ENCODE measurements at places on chromosomes 3 and 15.

- DNase-seq, result no peak
These were observed 84.6 kb upstream of the PFN2 start for GRCh38 chr3:150055332-150055731.

DNA sequence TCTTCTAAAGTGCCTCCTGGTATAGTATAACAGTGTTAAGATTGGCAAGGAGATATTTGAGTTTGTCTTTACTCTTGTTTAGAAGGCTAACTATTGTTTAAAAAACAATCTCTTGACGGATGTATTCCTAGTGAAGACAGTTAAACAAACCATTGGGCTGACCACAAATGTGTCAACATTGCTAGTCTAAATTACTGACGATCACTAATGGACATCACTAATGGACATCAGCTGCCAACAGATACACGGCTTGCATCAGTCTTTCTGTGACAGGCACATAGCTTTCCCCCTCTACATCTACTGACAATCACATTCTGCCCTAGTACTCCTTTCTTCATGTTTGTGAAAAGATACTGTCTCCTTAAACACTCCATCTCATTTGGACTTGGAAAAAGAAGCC, 57.1 kb upstream of the ETV5 start:
- DNase-seq, result no peak

DNA sequence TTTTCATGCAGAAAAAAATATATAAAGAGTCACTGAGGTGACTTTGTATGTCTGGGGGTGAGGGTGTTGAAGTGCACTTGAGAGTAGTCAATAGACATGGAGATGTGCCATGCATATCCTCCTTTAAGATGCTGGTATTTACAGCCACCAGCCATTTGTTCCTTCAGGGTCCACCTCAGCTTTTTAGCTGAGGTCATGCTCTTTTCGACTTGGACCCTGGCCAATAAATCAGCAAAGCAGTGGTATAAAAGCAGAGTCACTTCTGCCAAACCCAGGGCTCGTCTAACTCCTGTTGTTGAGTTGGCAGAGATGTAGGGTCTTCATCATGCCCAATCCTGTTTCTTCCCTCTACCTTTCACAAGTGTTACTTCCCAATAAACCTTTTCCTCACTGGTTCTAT, 75.1 kb upstream of the OSTN start:
- DNase-seq, result no peak

DNA sequence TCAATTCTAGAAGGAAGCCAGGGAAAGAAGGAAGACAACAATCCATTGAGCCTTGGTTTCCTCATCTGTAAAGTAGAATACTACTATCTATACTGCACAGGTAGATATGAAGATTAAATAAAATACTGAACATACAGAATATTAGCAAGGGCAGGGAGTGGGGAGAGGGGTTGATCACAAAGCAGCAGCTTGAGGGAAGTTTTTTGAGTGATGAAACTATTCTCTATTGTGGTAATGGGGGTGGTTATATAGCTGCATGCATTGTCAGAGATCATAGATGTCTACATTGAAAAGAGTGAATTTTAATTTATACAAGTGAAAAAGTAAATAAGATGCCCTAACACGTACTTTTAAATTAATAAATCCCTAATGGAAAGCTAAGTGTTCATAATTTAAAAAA, 242.6 kb upstream of the LRTM1 start:
- no peak for DNase-seq

DNA sequence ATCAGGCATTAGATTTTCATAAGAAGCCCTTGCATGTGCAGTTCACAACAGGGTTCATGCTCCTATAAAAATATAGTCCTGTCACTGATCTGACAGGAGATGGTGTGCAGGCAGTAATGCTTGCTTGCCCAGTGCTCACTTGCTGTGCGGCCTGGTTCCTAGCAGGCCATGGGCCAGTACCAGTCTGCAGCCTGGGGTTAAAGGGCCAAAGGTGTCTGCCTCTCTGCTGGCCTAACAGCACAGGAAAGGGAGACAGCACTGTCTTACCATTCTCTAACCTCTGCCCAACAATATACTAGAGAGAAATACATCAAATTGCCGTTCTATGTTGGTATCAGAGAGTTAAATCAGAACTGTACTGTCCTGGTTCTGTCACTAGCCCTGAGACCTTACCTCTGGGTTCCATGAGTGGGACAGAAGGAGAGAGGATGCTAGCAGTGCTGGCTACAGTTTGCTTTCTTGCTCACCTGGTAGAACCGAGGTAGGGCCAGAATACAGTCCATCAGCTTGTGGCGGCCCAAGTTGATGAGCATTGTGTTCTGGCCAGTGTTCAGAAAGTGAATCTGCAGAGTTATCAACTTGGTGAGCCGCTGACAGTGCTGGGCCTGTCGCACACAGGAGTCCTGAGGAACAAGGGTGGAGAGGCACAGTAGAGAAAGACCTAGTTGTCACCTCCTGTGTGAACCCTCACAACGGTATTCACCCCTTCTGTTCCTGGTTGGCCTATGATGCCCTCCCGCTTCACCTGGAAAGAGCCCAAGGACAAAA, 28.6 kb downstream of the EIF3J start:
- no peak for DNase-seq

DNA sequence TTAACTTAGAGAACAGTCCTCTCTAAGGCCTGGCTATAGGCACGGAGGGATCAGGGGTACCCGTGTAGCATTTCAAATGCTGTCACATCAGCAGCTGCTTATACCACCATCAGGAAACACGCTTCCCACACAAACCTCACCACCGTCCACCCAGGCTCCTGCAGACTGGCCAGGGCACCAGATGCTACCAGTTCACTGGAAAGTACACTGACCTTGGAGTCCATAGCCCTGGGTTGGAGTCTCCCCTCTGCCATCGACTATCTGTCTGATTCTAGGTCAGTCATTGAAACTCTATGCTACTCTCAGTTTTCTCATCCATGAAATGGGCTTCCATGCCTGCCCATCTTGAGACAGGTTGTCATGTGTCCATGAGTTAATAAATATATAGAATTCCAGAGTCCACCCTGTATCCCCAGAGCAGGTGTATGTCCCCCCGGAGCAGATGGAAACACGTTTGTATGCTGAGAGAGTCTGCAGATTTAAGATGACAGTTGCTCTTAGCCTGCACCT, 156.0 kb upstream of the SMAD3 start:
- DNase-seq, result no peak

GRCh38 chr15:64095795-64096667, at the start of gene SNX1:
Gene SNX1, plus strand, starts transcription at chr15:64095982. Its CDS starts 32 bp downstream, at chr15:64096014.
- peak; percentile 98 for DNase-seq

DNA sequence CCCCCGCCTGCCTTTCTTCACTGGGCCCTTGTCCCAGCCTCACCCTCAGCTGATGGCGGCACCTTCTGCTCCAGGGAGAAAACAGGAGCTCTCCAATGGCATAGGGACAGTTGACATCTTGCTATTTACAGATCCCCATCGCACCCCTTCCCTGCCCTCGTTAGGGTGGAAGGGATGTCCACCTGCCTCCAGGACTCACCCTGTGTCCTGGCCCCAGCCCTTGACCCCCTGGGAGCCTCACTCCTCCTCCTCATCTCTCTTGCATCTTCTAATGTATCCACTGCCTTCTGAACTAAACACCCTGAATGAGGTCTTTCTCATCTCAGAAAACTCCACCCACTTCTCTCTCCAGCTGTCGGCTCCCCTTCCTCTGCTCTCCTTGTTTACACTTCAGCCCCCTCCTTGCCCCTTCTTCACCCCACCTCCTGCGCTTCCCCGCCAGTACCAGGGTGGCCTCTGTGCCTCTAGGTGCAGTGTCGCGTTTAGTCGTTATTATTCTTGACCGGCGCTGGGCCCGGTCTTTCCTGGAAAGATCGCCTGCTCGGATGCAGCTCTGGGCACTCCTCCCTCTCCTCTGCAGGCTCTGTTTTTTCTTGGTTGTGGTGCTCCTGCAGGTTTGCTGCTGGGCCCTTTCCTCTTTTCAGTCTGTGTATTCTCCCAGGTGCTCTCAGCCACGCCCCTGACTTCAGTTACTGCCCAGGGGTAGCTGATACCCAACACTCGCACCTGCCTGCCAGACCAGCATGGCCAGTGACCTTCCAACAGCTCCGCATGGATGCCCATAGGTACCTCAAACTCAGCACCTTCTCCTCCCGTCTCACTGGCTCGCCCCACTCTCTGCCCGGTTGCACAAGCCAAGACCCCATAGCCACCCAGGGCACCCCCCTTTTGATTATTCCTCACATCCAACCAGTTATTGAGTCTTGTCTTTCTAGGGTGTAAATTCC, 42.9 kb downstream of the PML start:
- no peak for DNase-seq

DNA sequence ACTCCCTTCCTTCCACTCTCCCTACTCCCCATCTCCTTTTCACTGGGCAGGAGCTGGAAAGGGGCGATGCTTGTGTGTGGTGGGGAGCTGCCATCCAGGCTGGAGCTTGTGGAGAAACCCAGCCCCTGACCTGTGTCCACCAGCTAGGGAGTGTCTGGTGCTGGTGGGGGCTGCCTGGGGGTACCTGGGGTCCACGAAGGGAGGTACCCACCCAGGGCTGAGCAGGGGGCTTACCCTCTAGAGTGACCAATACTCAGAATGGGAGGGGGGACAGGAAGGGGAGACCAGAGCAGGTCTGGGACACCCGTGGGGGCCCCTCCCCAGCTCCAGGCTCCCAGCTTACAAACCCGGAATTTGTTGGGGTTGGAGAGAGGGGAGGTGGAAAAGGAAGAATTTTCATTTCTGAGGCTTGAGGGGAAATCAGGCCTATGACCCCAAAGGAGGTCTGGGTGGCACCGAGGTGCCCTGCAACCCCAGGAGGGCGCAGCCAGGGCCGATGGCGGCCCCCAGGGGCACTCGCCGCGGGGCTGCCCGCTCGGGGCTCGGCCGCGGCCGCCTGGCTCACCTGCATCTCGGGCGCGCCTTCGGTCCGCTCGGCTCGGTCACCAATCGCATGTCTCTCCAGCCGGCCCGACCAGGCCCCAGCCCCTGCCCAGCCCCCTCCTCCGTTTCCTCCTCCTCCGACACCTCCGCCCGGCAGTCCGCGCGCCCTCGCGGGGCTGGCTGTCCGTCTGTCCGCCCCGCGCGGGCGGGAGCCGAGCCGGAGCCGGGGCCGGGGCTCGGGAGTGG, 773 bp downstream of the LINGO1 start:
- DNase-seq, result no peak

DNA sequence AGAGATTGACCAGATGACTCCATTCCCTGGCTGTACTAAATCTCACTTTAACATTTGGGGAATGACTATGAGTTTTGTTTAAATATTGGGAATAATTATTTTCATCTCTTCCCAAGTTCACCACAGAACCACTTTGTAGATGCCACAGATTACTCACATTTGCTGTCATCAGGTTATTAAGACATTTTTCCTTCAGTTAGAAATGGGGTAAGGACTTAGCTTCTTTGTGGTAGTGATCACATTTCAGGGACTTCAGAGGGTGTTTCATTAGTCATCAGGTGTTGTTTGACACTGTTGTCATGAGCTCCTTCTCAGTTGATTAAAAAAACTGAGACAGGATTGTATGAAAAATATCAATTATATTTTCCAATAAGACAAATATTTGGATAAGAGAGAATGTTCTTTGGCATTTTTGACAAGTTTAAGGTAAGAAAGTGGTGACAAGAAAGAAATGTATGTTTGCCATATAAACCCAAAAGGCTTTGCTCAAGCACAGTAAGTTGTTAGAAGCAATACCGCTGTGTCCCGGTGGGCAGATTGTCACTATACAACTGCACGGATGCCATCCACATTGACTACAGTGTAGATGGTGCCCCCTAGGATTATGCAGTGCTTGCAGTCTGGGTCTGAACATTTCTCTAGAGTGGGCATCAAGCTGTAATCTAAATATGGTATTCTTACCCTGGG, 22.3 kb downstream of the FBXL2 start:
- DNase-seq, result no peak

DNA sequence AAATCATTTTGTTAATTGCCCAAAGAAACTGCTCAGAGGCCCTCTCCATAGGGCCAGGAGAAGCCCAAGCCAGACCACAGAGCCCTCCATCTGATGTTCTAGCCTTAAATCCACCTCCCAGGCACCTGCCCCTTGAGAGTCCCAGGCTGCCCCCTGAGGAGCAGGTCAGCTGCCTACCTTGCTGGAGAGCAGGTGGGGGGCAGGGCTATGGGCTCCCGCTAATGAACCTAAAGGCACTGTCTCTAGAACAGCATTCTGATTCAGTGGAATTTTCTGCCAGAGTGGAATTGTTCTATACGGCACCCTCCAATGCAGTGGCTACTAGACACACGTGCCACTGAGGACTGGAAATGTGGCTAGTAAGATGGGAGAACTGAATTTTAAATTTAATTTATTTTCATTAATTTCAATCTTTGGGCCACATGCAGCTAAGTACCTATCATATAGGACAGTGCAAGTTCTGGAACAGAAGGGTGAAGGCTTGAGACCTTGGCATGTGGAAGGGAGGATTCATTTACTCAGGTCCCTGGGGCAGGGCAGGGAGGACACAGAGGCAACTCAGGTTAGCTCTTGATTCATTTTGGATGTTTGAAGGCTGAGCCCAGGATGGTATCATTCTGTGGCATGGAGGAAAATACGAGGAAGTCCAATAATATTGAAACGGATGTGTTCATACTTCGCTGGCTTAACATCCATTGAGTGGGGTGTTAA, 11.4 kb downstream of the AMOTL2 start:
- no peak for DNase-seq

GRCh38 chr15:38354315-38354929, 99.5 kb upstream of the FAM98B start:
- peak; percentile 23 for DNase-seq

- DNase-seq, result no peak
These were observed 163.3 kb downstream of the CDIN1 start for GRCh38 chr15:36742696-36743095.

- DNase-seq, result no peak
These were observed 53.2 kb upstream of the KLF13 start for GRCh38 chr15:31273258-31273941.

GRCh38 chr15:68383161-68384074, 48.5 kb downstream of the ITGA11 start:
- peak; percentile 46 for DNase-seq

- DNase-seq, result peak; percentile 49
These were observed 28.1 kb downstream of the NR1I2 start for GRCh38 chr3:119810018-119810435.

GRCh38 chr3:195003893-195004289, 267.1 kb downstream of the XXYLT1 start:
- no peak for DNase-seq

GRCh38 chr3:64852738-64853137, 164.9 kb upstream of the ADAMTS9 start:
- DNase-seq, result no peak

Measured in stimulated activated CD4-positive, alpha-beta T cell treated with anti-CD3 and anti-CD28 coated beads, Interleukin-1b, Interleukin-23, amount 100 ng/mL, for 4 hours (primary cell).